T-cell (primary cell): ENCODE measurements at places on chromosomes 4 and X. TPM values are rescaled to one million over a fixed set of nuclear protein-coding genes. Genes with fewer than 3 reads are reported as not detected.

DNA sequence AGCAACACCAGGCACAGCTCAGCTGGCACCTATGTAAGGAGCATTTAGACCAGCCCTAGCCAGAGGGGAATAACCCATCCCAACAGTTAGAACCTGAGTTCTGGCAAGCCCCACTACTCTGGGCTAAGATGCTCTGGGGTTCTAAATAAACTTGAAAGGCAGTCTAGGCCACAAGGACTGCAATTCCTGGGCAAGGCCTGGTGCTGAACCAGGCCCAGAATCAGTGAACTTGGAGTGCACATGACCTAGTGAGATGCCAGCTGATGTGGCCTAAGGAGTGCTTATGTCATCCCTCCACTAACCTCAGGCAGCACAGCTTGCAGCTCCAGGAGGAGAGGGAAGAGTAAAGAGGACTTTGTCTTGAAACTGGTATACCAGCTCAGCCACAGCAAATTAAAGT is 7.6 kb upstream of the PRRG3 start:
- no peaks in the 10 kb centered on the region for H3K4me1 ChIP-seq
- H3K4me3 ChIP-seq: no peak overlapping the region
- DNase-seq: no peak
- no peaks in the 10 kb centered on the region for H3K27me3 ChIP-seq
- H3K27ac ChIP-seq: no peak overlapping the region
- no peaks in the 10 kb centered on the region for H3K36me3 ChIP-seq

GRCh38 chrX:11970578-11971359 is 167.5 kb upstream of the FRMPD4 start:
- DNase-seq: no peak
- no peaks in the 10 kb centered on the region for H3K27me3 ChIP-seq
- H3K36me3 ChIP-seq: no peaks in the 10 kb centered on the region
- H3K27ac ChIP-seq: no peak overlapping the region
- H3K4me3 ChIP-seq: no peak overlapping the region

- H3K4me1 ChIP-seq: no peaks in the 10 kb centered on the region
- H3K36me3 ChIP-seq: no peaks in the 10 kb centered on the region
- no peak for DNase-seq
- no peak overlapping the region for H3K27ac ChIP-seq
- no peak overlapping the region for H3K4me3 ChIP-seq
These were observed 67.1 kb downstream of the DTHD1 start for GRCh38 chr4:36348403-36348938.

- no peaks in the 10 kb centered on the region for H3K36me3 ChIP-seq
- H3K4me1 ChIP-seq: no peaks in the 10 kb centered on the region
- no peak overlapping the region for H3K27ac ChIP-seq
- no peaks in the 10 kb centered on the region for H3K27me3 ChIP-seq
These were observed 1378.2 kb downstream of the STIM2 start for GRCh38 chr4:28238876-28239275.

DNA sequence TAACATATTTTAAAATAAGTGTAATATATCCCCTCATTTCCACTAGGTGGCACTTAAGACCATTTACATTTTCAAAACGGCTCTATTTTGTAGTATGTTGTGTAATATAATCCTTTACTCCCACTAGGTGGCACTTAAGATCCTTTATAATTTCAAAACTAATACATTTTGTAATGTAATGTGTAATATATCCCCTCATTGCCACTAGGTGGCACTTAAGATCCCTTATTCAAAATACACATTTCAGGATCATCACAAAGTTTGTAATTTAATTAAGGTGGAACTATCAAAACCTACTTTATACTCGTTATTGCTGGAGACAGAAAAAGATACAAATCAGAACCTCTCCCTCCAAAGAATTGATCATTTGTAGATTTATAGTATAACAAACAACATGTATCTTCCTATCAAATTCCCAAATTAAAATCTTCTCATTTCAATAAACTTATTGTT is 132.5 kb downstream of the ARHGAP6 start:
- H3K4me1 ChIP-seq: no peaks in the 10 kb centered on the region
- no peak overlapping the region for H3K4me3 ChIP-seq
- H3K27me3 ChIP-seq: no peaks in the 10 kb centered on the region
- H3K27ac ChIP-seq: no peak overlapping the region
- no peak for DNase-seq

DNA sequence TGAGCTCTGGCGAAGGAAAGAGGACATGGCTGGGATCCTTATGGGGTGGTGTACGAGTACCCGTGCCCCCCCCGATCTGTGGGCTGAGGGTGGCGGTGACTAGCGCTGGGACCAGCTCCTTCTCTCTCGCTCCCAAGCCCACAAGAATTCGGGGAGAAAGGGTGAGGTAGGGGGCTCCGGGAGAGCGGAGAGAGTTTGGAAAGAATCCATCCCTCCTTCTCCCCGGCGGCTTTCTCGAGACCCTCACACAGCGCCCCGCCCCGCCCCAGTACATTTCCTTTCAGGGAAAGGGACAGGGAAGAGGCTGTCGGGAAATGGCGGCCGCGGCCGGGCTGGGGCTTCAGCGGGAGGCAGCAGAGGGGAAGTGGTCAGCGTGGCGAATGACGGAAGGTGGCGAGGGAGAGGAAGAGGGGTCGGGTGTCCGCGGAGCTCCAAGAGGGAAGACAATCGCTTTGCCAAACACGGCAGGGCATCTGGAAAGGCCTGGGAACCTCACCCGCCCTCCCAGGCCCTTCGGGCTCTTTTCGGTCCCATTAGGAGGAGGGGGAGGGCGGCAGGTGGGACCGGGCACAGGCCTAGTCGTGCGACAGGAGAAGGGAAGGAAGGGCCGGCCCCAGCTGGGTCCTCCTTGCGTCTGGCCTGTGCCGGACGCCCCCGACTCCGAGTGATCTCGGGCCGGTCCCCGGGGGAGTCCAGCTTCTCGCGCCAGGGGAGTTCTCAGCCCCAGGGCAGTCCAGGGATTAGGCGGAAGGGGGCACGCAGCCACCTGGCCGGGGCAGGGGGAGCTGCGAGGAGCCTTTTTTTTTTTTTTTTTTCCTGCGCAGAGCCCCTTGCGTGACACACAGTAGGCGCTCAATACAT is 10.2 kb downstream of the HNRNPH2 start:
- H3K27me3 ChIP-seq: no peaks in the 10 kb centered on the region
- no peak for DNase-seq
- peaks cover 20% of the 10 kb centered on the region for H3K4me1 ChIP-seq
- H3K4me3 ChIP-seq: peak overlapping the region; percentile 82
- no peaks in the 10 kb centered on the region for H3K36me3 ChIP-seq

DNA sequence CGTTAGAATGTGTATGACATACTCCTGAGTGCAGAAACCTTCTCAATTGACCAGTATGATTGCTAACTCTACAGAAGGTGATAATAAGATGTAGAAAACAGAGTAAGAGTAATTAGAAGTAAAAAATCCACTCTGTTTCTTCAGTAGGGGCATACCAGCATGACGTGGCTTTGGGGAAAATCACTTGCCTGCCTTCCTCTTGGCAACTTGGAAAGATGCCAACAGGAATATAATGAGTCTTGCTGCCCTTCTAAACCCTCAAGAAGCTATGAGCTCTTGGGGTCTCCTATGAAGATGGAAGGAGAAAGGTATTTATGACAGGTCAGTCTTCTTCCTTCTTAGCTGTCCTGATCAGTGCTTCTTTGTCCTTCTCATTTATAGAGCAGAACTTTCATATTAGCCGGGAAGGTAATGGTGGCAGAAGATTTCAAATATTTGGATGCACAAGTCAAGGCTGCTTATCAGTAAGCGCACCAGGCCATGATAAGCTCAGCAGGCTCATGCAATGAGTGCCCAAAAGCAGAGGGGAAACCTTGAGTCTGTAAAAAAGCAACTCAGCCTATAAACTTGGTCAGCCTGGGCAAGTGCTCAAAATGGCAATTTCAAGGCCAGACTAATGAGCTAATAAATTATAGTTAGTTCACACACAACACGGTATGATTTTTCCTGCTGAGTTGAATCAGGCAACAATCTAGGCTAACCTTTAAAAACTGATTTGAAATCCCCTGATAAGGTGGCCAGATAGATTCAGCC is 69.7 kb upstream of the PPARGC1A start:
- H3K4me1 ChIP-seq: no peaks in the 10 kb centered on the region
- H3K36me3 ChIP-seq: no peaks in the 10 kb centered on the region
- H3K4me3 ChIP-seq: no peak overlapping the region
- DNase-seq: no peak
- no peaks in the 10 kb centered on the region for H3K27me3 ChIP-seq

- H3K36me3 ChIP-seq: no peaks in the 10 kb centered on the region
- H3K27me3 ChIP-seq: no peaks in the 10 kb centered on the region
- H3K27ac ChIP-seq: no peak overlapping the region
- no peak for DNase-seq
These were observed 16.6 kb downstream of the GPKOW start for GRCh38 chrX:49106930-49107329.

DNA sequence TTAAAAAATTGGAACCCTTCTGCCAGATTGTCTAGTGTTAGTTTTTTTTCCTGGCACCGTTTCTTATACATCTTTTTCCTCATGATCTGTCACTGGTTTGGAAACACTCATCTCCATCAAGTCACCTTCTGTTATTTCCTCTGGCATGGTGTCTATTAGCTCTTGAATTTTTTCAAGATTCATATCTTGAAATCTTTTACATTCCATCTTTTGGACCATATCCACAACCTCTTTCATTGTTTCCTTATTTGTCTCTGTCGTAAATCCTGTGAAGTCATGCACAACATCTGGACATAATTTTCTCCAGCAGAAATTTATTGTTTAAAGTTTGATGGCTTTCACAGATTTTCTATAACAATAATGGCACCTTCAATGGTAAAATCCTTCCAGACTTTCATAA is 10.2 kb upstream of the TMEM185A start:
- H3K36me3 ChIP-seq: no peaks in the 10 kb centered on the region
- H3K27me3 ChIP-seq: peaks cover 8% of the 10 kb centered on the region
- no peaks in the 10 kb centered on the region for H3K4me1 ChIP-seq

GRCh38 chr4:109134921-109135320 is 167.5 kb downstream of the COL25A1 start:
- no peak for DNase-seq
- no peak overlapping the region for H3K27ac ChIP-seq
- no peak overlapping the region for H3K4me3 ChIP-seq
- H3K4me1 ChIP-seq: no peaks in the 10 kb centered on the region
- no peaks in the 10 kb centered on the region for H3K36me3 ChIP-seq

DNA sequence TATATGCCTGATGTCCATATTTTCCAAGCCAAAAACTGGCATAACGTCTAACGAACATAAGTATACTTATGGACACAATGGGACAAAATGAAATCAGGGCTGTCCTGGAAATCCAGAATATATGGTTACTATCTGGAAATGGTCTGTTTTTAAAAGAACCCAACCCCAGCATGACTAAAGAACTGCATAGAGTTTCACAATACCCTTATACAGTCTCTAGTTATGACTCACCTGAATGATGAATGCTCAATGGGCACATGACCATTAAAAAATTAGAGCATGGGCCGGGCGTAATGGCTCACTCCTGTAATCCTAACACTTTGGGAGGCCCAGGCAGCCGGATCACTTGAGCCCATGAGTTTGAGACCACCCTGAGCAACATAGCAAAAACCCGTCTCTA is 31.8 kb downstream of the AMMECR1 start:
- H3K4me3 ChIP-seq: no peak overlapping the region
- H3K27me3 ChIP-seq: no peaks in the 10 kb centered on the region
- no peak overlapping the region for H3K27ac ChIP-seq
- no peak for DNase-seq
- no peaks in the 10 kb centered on the region for H3K4me1 ChIP-seq
- no peaks in the 10 kb centered on the region for H3K36me3 ChIP-seq

- no peak overlapping the region for H3K4me3 ChIP-seq
- H3K36me3 ChIP-seq: peaks cover 6% of the 10 kb centered on the region
- no peak for DNase-seq
- no peaks in the 10 kb centered on the region for H3K27me3 ChIP-seq
- no peaks in the 10 kb centered on the region for H3K4me1 ChIP-seq
- H3K27ac ChIP-seq: no peak overlapping the region
These were observed 234.3 kb downstream of the SCFD2 start for GRCh38 chr4:53131562-53131925.

GRCh38 chr4:153785910-153786721 is 2.8 kb downstream of the SFRP2 start:
- H3K4me1 ChIP-seq: peaks cover 31% of the 10 kb centered on the region
- no peak for DNase-seq
- H3K4me3 ChIP-seq: no peak overlapping the region
- no peaks in the 10 kb centered on the region for H3K36me3 ChIP-seq

SCLT1 gene
- total RNA-seq: 25.8 TPM

GPAT3 gene
- total RNA-seq: 2.7 TPM

XAGE2 gene
- not detected for total RNA-seq
